NAMALWA (cell line): ENCODE measurements at places on chromosomes 5 and 9.

DNA sequence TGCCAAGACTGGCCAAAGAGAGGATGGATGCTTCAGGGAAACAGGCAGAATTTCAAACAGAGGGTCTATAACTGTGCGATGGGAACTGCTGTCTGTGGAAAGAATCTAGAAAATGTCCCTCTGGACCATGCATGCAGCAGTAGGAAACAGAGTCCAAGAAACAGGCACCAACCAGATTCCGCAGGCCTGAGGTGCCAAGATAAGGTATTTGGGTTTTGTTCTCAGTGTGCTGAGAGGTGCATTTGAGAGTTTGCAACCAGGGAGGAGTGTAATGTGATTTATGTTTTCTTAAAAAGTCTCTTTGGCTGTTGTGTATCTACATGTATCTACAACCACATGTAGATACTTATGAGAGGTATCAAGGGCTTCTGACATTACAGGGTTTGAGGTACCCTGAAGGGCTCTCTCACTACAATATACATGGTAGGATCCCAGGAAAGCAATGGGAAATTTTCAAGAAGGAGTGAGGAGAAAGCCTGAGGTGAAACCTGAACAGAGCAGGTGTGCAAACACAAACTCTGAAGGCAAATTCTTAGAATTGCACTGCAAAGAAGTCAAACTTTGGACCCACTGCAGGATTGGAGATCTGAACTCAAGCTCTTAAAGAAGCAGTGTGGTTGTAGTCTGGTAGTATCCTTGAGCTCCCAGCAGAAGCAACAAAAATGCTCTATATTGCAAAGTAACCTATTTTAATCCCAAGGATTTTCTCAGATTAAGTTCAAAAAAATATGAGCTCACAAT lies 182.8 kb upstream of the NFIL3 start:
- no peak for DNase-seq

GRCh38 chr9:89632192-89632733 lies 27.5 kb downstream of the GADD45G start:
- no peak for DNase-seq

DNA sequence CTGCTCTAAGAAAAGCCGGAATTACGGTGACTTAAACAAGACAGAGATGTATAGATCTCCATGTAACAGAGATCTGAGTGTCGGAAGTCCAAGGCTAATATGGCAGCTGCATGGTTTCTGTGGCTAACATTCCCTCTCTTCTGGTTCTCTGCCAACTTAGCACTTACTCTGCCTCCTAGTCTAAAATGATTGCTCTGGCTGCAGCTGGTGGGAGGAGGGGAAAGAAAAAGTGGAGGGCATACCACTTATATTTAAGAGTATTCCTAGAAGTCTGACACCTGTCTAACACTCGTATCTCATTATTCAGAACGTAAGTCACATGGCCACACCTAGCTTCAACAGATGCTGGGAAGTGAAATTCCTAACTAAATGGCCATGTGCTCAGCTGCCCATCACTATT lies 551.5 kb upstream of the TLE4 start:
- DNase-seq, result no peak

- DNase-seq, result no peak
These were observed 91.3 kb upstream of the OTULINL start for GRCh38 chr5:14490309-14490711.

DNA sequence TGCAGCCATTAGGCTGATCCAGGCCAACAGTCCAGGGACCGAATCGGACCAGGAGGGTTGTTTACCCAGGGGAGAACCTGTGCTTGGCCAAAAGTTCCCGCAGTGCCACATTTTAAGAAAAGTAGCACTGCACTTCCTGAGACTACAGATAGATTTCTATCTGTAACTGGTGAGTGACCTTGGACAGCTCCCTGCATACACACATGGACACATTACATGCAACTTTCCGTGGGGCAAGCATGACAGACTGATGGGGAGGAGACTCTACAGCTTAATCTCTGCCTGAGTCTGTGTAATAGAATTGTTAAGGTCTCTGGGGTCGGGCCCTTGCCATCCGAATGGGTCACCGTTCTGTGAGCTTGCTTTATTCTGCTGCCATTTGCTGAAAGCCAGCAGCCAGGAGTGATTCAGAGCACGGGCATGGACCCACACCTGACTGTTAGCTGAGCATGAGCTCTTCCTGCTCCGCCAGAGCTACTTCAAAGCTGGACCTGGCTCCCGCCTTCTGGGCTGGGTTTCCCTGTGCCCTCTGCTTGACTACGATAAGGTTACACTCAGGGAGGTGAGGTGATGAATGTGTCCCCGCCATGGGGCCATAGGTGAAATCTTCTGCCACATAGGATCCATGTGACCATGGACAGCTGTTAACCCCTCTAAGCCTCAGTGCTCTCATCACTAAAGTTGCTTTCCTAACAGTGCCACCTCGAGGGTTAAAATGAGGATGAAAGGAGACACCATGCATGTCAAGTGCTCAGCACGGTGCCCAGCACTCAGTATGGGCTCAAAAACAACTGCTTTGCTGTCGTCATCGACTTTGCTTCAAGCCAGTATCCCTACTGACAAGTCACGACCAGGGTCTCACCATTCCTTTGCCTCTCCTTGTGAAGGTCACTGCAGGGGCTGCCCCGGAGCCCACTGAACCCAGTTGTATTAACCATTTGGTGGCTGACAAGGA lies 200.0 kb downstream of the MELK start:
- DNase-seq, result peak; percentile 30

DNA sequence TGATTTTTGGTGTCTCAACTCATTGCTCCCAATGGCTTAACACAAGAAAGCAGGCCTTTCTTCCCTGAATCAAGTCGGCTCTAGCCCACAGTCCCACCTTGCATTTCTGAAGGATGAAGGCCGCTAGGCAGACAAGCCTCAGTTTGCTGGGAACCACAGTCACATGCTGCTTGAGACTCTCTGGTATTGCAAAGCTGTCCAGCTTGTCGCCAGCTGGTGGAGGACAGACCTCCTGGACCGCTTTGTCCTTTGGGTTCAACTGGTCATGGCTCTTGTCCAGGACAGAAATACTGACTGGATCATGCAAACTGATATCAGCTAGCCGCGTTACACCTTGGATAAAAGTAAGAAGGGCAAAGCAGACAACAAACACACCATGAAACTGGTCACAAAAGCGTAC lies 23.1 kb downstream of the DDX31 start:
- DNase-seq, result no peak

GRCh38 chr9:71758785-71759184 lies 9.5 kb downstream of the CEMIP2 start:
- peak; percentile 16 for DNase-seq

GRCh38 chr9:127876764-127877562 lies 512 bp downstream of the AK1 start:
- no peak for DNase-seq

DNA sequence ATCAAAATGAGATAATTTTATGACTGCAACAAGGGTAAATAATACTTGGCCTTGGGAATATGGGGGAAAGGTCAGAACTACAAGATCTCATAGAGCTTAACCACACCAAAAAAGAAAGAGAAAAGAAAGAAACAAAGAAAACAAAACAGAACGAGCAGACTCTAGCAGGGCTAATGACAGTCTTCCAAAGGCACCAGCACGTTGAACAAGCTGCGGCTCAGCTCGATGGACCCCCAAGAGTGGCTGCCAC lies 689 bp downstream of the AK3 start:
- no peak for DNase-seq

DNA sequence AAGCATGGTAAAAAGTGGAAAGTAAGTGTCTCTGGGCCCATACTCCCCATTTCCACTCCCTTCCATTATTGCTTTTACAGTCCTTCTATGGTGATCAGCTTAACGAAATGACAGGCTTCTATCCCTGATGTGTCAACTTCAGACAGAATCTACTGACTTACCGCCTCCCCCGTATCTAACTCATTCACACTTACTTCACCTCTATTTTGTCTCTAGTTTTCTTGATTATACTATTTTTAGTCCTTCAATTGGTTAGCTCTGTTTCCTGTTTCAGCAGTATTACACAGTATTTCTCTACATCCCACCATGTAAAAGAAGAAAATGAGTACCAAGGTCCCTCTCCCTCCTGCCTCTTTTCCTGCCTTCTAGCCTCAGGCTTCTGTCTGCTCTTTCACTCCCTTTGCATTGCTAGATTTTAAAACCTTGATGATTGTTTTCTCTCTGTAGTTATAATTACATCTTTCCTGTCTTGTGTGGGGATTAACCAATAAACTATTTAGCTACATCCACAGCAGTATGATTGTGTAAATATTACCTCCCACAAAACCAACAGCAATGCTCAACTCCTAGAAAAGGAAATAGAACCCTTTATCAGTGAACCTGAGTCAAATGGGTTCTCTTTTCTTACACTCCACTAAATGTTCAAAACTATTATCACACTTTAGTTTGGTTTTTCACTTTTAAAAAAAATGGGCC lies 53.4 kb downstream of the GNAQ start:
- DNase-seq, result no peak

DNA sequence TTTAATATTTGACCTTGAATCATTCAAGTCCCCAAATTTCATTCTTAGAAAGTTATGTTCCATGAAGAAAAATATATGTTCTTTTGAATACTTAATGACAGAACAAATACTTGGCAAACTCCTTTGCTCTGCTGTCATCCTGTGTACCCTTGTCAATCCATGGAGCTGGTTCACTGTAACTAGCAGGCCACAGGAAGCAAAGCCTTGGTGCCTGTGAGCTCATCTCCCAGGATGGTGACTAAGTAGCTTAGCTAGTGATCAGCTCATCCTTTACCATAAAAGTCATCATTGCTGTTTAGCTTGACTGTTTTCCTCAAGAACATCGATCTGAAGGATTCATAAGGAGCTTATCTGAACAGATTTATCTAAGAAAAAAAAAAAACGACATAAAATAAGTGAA lies 65.4 kb downstream of the WDR41 start:
- no peak for DNase-seq

DNA sequence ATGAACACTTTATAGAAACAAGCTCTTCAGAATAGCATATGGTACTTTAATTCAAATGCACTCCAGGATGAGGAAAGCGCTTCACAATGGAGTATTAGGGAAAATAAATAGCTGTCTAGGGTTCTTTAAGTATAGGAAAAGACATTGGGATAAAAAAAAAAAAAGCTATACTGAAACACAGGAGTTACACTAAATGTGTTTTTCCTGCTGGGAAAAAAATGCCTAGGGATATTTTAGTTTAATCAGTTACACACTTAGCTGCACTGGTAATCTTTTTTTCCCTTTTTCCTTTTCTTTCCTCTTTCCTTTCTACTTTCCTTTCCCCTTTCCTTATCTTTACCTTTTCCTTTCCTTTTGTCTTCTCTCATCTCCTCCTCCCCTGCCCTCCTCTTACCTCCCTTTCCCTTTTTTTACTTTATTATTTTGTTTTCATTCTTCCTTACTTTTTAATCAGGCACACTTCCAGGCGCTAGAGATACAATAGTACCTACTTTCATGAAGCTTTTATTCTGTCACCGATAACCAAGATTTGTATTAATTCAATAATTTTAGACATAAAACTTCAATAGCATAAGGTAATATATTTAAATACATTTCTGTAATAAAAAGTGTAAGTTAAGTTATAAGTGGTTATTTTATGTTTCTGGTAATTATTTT lies 758.7 kb downstream of the CDH18 start:
- no peak for DNase-seq

- no peak for DNase-seq
These were observed 62.7 kb downstream of the NDFIP1 start for GRCh38 chr5:142171270-142171669.

DNA sequence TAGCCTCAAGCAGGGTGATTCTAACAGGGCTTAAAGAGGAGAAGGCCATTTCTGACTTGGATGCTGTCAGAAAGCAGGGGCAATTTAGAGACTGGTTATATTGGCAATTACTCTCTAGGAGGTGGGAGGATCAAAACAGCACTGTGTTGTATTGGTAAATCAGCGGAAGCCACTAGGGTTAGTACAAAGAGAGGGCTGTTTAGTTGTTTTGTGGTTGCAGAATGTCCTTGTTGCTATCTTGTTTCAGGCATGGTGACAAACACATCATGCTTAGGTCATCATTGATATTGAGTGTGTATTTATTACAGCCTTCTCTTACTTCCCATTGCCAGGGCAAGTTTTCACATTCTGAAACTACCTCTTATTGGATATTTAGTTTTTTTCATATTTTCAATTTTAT lies 165.3 kb downstream of the TAF11L14 start:
- no peak for DNase-seq

DNA sequence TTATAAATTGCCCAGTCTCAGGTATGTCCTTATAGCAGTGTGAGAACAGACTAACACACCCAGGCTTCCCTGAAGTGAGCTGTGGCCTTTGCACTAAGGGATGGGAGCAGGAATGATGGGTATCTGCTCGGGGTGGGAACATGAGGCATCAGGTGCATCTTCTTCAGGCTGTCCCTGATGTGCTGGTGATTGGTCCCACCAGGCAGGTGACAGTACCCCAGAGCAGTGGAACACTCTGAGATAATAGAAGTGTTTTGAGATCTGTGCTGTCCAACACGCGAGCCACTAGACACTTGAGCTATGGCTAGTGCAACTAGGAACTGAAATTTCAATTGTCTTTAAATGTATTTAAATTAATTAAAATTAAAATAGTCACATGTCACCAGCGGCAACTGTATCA lies 12.8 kb upstream of the MED10 start:
- DNase-seq, result no peak

DNA sequence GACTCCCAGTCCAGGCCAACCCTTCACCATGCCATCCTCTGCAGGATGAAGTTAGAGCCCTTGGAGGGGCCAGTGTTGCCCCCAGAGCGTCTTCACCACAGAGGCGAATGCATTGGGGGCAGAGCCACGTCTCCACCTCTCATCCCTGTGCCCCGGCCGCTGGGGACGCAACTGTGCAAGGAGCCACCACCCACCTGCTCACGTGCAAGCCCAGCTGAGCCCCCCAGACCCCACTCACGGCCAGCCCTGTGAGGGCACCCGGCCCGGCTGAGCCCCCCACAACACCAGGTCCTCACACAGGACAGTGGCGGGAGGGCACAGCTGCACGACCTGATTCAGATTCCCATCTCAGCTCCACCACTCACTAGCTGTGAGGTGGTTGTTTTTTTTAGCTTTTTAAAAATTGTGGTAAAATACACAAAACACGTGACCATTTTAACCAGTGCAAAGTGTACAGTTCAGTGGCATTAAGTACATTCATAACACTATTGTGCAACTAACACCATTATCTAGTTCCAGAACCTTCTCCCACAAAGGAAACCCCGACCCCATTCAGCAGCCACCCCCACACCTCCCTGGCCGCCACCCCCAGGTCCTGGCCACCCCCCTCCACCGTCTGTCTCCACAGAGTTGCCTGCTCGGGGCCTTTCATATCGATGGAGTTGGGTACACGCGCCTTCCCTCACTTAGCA lies 33.5 kb upstream of the UBAC1 start:
- peak; percentile 21 for DNase-seq

- no peak for DNase-seq
These were observed 13.2 kb downstream of the TICAM2 start for GRCh38 chr5:115589043-115589442.

- peak; percentile 43 for DNase-seq
These were observed 18.5 kb downstream of the DDX31 start for GRCh38 chr9:132651259-132651658.

- DNase-seq, result peak; percentile 92
These were observed 52.7 kb downstream of the NDST1 start for GRCh38 chr5:150560401-150561191.

GRCh38 chr5:178404987-178405386 lies 172.4 kb upstream of the PHYKPL start:
- DNase-seq, result no peak
